ENCODE measurements at places on chromosomes 1 and 21.

- peak; percentile 49 for DNase-seq
Observed at GRCh38 chr21:38768471-38769063, 37.2 kb upstream of the ETS2 start.

DNA sequence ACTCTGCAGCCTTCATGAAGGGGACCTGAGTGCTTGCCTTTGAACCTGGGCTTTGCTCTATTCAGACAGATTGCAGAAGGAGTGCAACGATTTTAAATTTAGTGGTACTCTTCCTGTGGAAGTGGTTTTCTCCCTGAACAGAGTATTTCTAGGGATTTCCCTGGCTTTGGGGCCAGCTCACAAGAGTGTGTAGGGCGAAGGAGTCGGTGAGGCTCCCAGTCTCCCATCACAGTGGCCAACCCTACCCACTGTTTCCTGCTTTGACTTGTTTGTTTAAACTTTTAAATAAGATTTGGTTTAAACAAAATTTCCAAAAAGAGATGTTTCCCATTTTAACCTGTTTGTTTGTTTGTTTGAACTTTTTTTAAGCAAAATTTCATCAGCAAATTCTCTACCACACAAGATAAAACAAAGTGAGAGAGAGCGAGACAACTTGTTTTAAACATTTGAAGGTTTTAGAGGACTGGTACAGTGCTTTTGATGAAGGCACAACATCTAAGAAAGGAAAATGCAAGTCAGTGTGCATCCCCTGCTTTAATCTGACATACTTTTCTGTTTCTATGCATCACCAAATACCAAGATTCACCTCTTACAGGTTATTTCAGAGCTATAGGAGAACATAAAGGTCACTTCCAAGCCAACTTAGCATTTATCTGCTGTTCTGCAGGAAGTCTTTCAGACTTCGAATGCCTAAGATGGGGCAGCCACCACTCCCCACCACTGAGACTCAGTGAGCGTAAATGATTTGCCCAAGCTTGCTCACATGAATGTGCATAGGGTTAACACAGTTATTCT lies 6.6 kb downstream of the SELP start:
- DNase-seq, result no peak

DNA sequence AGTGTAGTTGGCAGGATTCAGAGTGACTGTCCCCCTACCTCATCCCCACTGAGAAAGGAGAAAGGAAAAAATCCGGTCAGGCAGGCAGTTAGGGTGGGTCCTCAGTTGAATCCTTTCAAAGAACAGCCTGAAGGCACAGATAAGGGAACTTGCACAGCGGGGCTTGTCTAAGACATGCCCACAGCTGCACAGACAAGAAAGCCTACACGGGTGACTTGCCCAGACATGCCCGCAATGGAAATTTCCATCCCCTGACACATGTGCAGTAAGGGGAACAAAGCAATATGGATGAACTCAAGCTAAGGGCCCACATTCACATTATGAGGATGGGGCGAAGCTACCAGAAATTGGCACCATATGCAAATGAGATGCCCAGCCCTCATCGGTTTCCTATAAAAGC lies 82.5 kb downstream of the DESI2 start:
- no peak for DNase-seq

DNA sequence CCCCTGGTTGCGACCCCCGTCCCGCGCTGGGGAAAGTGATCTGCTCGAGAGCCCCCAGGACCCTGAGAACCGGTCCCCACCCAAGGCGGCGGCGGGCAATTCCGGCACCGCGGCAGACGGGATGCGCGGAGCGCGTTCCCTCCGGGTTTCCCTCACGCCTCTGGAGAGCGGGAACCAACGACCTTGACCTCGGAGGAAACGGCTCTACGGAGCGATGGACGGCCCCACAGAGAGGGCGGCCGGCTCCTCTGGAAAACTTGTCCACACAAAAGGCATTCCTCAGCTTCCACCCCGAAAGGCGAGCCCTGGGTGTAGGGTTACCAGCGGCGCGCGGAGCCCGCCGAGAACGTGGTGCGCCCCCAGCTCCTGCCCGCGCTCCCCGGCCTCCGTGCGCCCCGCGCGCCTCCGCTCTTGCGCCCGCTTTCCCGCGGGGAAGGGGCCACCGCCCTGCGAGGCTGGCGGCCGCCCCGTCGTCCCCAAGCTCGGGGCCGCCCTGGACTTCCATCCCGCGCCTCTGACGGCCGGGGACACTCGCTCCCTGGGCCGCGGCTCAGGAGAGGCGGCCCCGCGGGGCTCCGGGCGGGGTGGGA lies 391 bp upstream of the KIAA1614 start:
- DNase-seq, result no peak

DNA sequence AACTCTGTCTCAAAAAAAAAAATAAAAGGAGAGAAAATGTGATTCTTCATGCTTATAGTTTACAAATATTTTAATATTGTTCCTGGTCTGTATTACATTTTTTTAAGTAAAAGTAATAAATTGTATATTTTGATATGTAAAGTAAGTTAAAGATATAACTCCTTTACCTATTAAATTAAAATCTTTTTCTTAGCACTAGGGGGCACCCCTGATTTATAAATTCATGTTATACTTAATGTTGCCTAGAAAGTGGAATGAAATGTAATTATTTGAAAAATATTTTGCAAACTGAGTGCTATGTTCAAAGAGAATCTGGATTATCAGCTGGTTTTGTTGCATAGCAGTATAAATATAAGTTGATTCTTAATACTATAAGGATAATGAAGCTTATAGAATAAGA lies 49.2 kb downstream of the RALGPS2 start:
- no peak for DNase-seq

DNA sequence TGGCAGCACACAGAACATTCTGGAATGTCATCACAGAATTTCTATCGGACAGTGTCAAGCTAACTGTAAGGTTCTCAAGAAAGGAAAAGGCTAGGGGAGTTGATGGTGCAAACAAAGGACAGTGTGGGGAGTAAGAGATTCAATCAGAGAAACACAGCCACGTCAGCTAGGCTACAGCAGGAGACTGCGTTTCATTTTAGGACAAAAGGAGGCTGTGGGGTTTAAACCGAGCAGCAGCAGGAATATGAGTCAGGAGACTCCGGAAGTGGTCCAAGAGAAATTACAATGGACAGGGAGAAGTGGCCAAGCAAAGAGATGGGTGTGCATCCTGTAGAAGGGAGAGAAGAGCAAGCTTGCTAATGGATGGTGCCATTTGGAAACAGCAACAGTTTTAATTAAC lies 37.4 kb upstream of the C1orf198 start:
- no peak for DNase-seq

DNA sequence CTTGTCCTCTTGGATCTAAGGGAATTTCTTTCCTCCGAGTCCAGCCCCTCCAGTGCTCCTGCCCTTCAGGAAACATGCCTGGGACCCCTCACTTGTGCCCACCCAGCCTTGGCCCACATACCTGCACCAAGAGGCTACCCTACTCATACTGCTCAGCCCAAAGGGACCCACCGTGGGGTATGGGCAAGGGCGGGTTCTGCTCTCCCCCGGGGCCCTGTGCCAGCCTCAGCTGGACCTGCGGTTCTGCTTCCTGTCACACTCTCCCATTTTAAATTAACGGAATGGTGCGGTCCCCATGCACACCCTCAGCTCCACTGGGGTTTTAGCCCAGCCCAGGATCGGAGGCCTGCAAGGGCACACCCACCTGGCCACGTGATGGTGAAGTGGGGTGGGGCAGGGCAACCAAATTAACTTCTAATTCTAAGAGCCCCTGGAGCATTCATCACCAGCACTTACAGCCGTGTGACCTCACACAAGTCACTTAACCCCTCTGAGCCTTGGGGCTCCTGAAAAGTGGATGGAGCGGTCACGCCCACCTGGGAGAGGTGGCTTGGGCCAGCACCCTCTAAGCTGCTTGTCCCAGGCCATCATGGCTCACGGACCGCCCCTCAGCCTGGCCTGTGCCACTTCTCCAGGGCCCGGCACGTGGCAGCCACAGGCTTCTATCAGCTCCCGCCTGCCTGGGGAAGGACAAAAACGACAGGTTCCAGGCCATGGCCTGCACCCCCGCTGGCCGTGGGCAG lies 28.3 kb downstream of the TP73 start:
- DNase-seq, result no peak

- no peak for DNase-seq
Observed at GRCh38 chr1:178659789-178660208, 65.2 kb upstream of the RALGPS2 start.

DNA sequence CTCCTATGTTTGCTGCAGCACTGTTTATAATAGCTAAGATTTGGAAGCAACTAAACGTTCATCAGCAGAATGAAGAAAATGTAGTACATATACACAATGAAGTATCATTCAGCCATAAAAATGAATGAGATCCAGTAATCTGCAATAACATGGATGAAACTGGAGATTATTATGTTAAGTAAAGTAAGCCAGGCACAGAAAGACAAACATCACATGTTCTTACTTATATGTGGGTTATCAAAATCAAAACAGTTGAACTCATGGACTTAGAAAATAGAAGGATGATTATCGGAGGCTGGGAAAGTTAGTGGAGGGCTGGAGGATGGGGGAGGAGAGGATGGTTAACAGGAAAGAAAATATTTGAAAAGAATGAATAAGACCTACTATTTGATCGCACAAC lies 1017.6 kb downstream of the KCNT2 start:
- no peak for DNase-seq

- DNase-seq, result no peak
Observed at GRCh38 chr1:14055442-14056223, 355.6 kb downstream of the PRDM2 start.

DNA sequence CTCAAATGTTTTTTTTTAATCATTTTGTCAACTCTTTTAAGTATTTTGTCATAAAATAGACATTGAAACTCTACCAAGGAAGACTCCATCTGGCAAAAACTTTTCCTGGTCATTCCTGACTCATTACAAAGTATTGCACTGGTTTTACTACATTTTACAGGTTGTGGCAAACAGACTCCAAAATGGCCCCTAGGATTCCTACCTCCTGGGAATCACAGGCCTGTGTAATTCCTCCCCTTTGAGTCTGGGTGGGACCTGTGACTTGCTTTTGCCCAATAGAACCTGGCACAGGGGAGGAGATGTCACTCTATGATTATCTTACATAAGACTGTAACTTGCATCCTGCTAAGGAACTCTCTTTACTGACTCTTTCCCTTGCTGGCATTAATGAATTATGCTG lies 123.6 kb upstream of the KCNJ6 start:
- DNase-seq, result no peak
